Pancreas (tissue), 10 donors: ENCODE measurements at places on chromosomes 12 and 14. TPM values are rescaled to one million over a fixed set of nuclear protein-coding genes. Genes with fewer than 3 reads are reported as not detected.

The KCNC2 gene
- total RNA-seq = not detected

The SNRNP35 gene
- 6.2 TPM for total RNA-seq

The EML1 gene
- 13.4 TPM for total RNA-seq

The SLC25A47 gene
- total RNA-seq = not detected

The TRHDE gene
- total RNA-seq = 30.2 TPM

The AJUBA gene
- 9.3 TPM for total RNA-seq

The PRB2 gene
- not detected for total RNA-seq

DNA sequence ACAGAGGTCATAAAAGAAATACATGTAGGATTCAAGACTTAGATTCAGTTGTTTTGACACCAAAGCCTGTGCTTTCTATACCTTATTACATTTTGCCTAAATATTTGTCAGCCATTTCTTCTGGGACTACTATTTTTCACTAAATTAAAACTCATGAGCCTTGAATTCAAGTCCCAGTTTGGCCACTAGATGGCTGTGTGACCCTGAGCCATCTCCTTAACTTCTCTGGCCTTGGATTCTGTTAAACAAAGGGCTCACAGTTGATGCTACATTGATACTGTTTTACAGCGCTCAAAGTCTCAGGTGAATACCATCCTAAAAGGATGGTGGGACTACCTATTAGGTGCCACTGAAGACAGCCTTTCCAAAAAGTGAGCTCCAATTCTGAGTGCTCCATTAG is 39.6 kb upstream of the CCDC198 start:
- no peaks in the 10 kb centered on the region for H3K4me1 ChIP-seq

GRCh38 chr14:90263748-90264449 is 7.5 kb downstream of the PSMC1 start:
- no peak overlapping the region for H3K4me3 ChIP-seq
- H3K27ac ChIP-seq = no peak overlapping the region
- H3K27me3 ChIP-seq = no peaks in the 10 kb centered on the region
- H3K36me3 ChIP-seq = no peaks in the 10 kb centered on the region
- no peak for DNase-seq

DNA sequence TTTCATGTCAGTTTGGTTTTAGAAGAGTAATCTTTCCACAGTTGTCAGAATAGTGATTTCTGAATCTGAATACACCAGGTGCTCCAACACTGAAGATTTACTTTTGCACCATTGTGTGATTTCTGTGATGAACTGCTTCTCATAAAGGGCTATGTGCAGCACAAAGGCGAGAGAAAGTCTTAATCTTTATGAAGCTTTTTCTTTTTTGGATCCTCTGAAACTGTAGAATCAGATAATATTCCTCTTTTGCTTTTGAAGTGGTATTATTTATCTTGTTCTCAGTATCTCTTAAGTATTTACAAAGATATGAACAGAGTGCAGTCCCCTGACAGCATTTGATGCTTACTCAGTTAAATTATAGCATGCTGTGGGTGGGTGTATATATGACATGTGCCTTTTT is 207.8 kb downstream of the NAV3 start:
- no peaks in the 10 kb centered on the region for H3K27me3 ChIP-seq
- DNase-seq = no peak
- H3K4me1 ChIP-seq = no peaks in the 10 kb centered on the region
- no peak overlapping the region for H3K4me3 ChIP-seq
- no peaks in the 10 kb centered on the region for H3K36me3 ChIP-seq
- H3K27ac ChIP-seq = no peak overlapping the region

GRCh38 chr12:124683152-124684124 is 116.0 kb upstream of the NCOR2 start:
- DNase-seq = no peak
- no peak overlapping the region for H3K4me3 ChIP-seq
- H3K27ac ChIP-seq = no peak overlapping the region

DNA sequence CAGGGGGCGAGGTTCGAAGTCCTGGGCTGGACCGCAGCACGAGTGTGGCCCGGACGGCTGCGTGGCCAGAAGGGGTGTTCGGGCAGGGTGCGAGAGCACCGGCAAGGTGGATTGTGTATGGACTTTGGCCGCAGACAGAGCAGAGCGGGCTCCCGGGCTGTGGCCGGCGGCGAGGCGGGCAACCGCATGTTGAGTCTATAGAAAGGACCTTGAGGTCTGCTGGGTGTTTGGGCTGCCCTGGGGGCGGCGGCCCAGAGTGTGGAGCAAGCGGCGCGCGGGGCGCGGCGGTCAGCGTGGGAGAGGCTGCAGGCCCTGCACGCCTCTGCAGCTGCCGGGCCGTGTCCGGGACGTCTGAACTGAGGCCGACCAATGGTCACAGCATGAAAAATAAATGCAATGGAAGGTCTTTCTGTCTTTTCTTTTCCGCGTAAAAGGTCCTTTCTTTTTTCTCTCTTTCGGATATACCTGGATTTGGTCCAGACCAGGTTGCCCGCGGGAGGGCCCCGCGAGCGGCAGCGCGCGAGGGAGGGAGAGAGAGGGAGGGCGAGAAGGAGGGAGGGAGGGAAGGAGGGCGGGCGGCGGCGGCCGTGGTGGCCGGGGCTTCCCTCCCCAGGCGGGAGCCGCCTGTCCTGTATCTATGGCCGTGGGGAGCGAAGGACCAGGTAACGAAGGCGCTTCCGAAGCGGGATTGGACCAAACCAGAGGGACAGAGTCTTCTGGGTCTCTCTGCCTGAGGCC is 5.5 kb upstream of the HOXC9 start:
- no peak for DNase-seq
- H3K36me3 ChIP-seq = no peaks in the 10 kb centered on the region
- H3K4me3 ChIP-seq = no peak overlapping the region
- H3K27me3 ChIP-seq = no peaks in the 10 kb centered on the region
- no peaks in the 10 kb centered on the region for H3K4me1 ChIP-seq
- H3K27ac ChIP-seq = no peak overlapping the region

- no peaks in the 10 kb centered on the region for H3K27me3 ChIP-seq
- DNase-seq = no peak
- no peak overlapping the region for H3K4me3 ChIP-seq
- no peaks in the 10 kb centered on the region for H3K36me3 ChIP-seq
Observed at GRCh38 chr12:6084261-6084968, 40.1 kb downstream of the VWF start.

GRCh38 chr12:3885277-3886094 is 12.3 kb upstream of the PARP11 start:
- no peaks in the 10 kb centered on the region for H3K4me1 ChIP-seq
- H3K27ac ChIP-seq = no peak overlapping the region
- H3K4me3 ChIP-seq = no peak overlapping the region
- no peaks in the 10 kb centered on the region for H3K27me3 ChIP-seq

DNA sequence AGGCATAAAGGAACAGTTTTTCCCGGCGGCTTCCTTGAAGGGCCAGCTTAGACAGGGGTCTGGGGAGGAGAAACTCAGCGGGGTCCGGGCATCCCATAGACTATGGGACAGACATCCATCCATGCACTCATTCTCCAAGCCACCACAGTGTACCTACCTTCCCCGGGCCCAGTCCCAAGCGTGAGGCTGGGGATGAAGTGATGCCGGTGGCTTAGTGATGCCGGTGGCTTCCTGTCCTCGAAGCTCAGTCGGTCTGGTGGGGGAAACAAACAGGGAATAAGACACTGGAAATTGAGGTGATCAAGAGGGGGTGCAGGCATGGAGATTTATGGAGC is 421 bp downstream of the RTL1 start:
- no peak overlapping the region for H3K4me3 ChIP-seq
- H3K27ac ChIP-seq = no peak overlapping the region
- DNase-seq = no peak
- no peaks in the 10 kb centered on the region for H3K36me3 ChIP-seq
- no peaks in the 10 kb centered on the region for H3K27me3 ChIP-seq
- peaks cover 9% of the 10 kb centered on the region for H3K4me1 ChIP-seq

DNA sequence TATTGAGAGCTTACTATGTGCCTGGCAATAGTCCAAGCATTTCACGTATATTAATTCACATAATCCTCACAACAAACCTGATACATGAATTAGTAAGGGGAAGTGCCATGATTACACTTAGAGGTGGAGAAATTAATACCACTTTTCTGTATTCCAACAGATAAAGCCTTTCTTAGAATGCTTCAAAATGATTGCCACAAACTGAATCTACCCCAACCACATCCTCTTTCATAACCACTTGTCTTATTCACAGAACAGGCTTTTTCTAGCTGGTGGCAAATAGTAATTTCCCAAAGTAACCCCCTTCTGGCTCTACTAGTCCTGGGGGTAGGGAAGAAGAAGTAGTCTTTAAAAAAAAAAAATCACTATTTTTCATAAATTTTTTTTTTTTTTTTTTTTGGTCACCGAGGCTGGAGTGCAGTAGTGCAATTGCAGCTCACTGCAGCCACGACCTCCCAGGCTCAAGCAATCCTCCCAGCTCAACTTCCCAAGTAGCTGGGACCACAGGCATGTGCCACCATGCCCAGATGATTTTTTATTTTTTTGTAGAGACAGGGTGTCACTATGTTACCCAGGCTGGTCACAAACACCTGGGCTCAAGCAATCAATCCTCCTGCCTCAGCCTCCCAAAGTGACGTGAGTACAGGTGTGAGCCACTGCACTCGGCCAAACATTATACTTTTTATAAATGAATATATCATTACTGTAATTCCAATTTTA is 59.0 kb upstream of the ARID2 start:
- no peaks in the 10 kb centered on the region for H3K36me3 ChIP-seq
- no peaks in the 10 kb centered on the region for H3K4me1 ChIP-seq
- H3K27ac ChIP-seq = no peak overlapping the region
- no peaks in the 10 kb centered on the region for H3K27me3 ChIP-seq
- H3K4me3 ChIP-seq = no peak overlapping the region

DNA sequence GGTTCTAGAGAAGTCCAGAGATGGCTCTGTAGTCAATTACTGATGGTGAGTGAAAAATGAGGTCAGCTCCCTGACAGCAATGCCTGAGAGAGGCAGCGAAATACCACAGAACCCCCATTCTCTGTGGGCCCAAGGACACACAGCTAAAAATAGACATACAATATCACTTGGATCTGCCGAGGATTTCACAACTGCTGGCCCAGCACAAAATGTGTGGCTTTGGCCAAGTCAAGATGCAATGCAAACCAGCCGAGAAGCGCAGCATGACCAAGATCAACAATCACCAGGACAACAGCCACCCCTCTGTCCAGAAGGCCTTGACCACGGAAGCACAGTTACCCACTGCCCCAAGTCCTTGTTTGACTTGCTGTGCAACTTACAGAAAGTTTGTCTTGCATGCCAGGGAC is 52.2 kb downstream of the CKAP4 start:
- H3K27me3 ChIP-seq = no peaks in the 10 kb centered on the region
- H3K4me1 ChIP-seq = peaks cover 6% of the 10 kb centered on the region
- DNase-seq = no peak
- no peak overlapping the region for H3K4me3 ChIP-seq
- H3K27ac ChIP-seq = no peak overlapping the region

DNA sequence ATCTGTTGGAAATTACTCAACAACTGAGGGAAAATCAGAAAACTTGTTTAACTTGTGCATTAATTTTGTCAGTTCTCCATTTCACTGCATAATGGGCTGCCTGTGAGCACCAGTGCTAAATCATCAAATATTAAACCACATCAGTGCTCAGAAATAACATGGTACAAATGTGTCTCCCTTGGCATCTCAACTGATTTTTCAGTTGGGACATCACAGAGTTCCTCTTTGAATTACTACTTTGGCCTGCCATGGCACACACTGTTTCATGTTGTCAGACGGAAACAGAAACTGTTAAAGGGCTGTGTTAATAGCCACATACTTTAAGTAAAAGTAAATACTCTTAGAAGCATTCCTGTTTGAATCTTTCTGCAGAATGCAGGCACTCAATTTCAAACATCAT is 42.1 kb upstream of the STRN3 start:
- no peaks in the 10 kb centered on the region for H3K36me3 ChIP-seq
- H3K27ac ChIP-seq = no peak overlapping the region
- H3K27me3 ChIP-seq = no peaks in the 10 kb centered on the region
- H3K4me1 ChIP-seq = no peaks in the 10 kb centered on the region
- DNase-seq = no peak
- no peak overlapping the region for H3K4me3 ChIP-seq

DNA sequence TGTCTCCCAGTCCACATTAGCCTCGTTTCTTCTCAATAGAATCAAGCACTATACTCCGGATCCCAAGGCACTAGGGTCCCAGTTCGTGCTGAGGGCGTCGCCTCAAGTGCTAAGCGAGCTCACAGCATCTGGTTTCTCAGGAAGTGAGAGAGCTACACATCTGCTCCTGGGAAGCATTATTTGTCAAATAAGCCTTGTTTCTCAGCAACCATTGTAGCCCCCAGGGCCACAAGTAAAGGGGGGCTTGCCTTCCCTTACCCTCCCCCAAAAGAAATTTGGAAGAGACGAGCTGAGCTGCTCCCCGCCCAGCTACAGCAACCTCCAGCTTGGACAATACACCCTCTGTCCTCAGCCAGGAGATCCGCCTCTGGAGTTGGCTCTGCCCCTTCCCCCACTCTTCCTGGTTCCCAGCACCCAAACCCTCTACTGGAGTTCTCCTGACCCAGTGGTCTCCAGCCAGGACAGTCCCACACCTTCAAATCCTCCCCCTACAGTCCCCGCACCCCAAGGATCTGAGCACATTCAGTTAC is 5.7 kb upstream of the TNS2 start:
- no peak overlapping the region for H3K4me3 ChIP-seq
- H3K27me3 ChIP-seq = no peaks in the 10 kb centered on the region
- peaks cover 15% of the 10 kb centered on the region for H3K36me3 ChIP-seq

GRCh38 chr12:95918194-95918993 is 24.0 kb downstream of the CCDC38 start:
- H3K27ac ChIP-seq = no peak overlapping the region
- no peaks in the 10 kb centered on the region for H3K27me3 ChIP-seq
- no peak overlapping the region for H3K4me3 ChIP-seq
- no peak for DNase-seq

DNA sequence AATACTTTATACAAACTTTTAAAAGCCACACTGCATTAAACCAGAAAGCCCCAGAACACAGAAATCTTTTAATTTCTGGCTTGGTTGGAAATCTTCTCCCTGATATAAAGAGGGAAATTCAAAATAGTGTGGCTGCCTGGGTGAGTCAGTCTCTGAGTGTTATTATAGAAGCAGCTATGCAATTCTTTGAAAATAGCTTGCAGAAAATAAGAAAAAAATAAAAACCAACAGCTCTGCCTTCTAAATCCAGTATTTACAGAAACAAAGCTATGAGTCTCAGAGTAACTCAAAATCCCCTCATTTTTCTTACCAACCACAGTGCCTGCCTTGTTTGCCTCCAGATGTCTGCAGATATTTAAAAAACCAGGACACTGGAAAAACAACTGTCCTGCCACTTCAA is 68.6 kb upstream of the FERMT2 start:
- no peaks in the 10 kb centered on the region for H3K27me3 ChIP-seq
- H3K27ac ChIP-seq = no peak overlapping the region
- no peaks in the 10 kb centered on the region for H3K36me3 ChIP-seq
- no peaks in the 10 kb centered on the region for H3K4me1 ChIP-seq

DNA sequence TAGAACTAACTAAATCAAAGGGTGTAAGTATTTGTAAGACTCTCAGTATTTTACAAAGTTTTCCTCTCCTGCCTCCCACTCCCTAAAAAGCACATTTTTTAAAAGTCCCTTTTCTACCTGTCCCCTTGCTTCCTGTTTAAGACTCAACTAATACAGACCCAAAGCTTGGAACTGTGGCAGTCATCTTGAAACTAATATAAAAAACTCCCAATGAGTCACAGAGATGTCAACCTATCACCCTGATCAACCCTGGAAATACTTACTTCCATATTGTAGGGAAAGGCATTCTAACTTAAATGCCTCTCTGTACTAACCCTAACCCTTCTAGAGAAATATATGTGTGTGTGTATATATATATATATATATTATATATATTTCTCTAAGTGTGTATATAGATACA is 184.8 kb downstream of the SPTSSA start:
- no peaks in the 10 kb centered on the region for H3K36me3 ChIP-seq
- H3K4me1 ChIP-seq = no peaks in the 10 kb centered on the region
- no peaks in the 10 kb centered on the region for H3K27me3 ChIP-seq
- DNase-seq = no peak
- no peak overlapping the region for H3K27ac ChIP-seq
- H3K4me3 ChIP-seq = no peak overlapping the region
